ENCODE measurements at places on chromosomes 12 and 14.

DNA sequence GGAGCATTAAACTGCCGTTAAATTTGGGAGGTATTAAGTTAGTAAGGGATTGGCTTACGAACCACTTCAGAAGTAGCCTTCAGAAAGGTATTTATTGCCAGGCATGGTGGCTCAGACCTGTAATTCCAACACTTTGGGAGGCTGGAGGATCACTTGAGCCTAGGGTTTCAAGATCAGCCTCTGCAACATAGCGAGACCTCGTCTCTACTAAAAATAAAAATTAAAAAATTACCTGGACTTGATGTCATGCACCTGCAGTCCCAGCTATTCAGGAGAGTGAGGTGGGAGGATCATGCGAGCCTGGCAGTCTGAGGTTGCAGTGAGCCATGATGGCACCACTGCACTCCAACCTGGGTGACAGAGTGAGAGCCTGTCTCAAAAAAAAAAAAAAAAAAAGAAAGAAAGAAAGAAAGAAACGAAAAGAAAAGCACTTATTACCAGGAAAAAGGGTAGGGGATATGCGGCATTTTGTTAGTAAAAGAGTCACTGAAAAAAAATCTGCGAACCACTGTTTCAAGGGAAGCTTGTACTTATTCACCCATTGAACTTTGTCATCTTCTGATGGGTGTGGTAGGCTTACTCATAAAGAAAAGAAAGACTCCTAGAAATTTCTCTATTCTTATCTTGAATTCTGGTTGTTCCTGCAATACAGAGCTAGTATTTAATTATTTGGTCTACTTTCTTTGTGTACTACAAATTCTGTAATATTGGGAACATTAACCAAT lies 33.6 kb upstream of the PLEKHA5 start:
- no peak for DNase-seq

GRCh38 chr14:77120771-77121743 lies 20.5 kb downstream of the ZDHHC22 start:
- DNase-seq, result peak; percentile 99

DNA sequence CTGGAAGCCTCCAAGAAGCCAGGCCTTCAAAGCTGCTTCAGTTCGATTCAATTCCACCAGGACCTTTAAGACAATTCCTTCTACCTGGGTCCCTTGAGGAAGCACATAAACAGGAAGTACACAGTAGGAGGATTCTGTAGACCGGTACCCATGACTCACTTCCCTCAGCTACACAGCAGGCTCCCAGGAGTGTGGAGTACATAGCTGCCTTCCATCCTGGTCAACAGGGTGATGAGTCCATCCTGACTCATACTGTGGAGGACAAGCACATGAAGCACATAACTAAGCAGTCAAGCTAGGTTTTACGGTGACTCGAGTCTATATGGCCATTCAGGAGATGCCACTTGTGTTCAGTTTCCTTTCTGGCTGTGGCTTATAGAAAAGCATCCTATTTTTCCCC lies 197.6 kb upstream of the RBM19 start:
- no peak for DNase-seq

GRCh38 chr12:53496752-53497032 lies 2.6 kb downstream of the MAP3K12 start:
- DNase-seq, result no peak

GRCh38 chr14:44785096-44785495 lies 176.7 kb downstream of the KLHL28 start:
- no peak for DNase-seq

DNA sequence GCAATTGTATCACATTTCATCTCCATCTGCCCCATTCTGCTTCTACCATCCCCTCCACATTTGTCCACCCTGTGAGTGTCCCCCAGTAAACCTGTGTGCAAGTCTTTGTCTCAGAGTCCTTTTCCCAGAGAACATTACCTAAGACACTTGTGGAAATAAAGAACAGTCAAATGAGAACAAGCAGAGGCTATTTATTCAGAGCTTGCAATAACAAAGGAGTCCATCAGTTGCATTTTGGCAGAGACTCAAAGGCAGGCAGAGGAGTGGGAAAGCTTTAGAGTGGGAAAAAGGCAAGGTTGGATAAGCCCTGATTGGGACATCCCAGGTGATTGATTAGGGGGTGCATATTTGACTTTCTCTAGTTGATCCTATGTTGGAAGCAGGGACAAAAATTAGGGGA lies 18.2 kb upstream of the PPFIBP1 start:
- no peak for DNase-seq

DNA sequence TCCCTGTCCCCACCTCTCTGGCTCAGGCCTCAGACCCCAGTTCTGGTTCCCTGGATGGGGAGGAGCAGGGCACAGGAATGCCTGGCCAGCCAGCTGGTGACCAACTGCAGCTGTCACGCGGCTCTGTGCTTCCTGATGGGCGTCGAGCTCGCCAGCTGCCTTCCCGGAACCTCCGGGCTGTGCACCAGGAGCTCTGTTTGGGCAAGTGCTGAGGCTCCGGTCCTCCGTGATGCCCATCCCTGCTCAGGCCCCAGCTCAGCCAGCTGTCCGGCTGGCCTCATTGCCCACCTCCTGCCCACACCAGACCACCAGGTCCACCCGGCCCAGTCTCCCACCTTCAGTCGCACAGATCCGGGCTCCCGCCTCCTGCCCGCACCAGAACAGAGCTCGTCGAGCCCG lies 4.8 kb downstream of the IFFO1 start:
- no peak for DNase-seq

GRCh38 chr14:101730626-101731186 lies 30.8 kb upstream of the PPP2R5C start:
- no peak for DNase-seq

DNA sequence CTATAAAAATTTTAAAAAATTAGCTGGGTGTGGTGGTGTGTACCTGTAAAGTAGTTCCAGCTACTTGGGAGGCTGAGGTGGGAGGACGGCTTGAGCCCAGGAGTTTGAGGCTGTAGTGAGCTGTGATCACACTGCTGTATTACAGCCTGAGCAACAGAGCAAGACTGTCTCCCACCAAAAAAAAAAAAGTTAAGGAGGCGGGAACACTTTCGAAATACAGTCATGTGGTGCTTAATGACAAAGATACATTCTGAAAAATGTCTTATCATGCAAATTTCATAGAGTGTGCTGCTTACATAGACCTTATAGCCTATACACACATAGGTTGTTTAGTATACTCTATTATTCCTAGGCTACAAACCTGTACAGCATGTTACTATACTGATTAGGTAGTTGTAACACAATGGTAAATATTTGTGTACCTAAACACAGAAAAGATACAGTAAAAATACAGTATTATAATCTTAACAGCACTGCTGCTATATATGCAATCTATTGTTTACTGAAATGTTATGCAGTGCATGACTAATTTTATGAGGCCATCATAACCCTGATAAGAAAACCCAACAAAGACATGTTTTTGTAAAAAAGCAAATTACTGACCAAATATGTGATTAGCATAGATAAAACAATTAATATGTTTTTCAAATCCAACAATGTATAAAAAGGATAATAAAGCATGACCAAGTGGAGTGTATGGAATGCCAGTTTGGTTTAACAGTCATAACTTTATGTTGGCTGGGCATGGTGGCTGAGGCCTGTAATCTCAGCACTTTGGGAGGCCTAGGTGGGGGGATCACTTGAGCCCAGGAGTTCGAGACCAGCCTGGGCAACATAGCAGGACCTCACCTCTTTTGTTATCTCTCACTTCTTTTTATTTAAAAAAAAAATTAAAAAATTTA lies 11.4 kb downstream of the EIF2S1 start:
- no peak for DNase-seq

DNA sequence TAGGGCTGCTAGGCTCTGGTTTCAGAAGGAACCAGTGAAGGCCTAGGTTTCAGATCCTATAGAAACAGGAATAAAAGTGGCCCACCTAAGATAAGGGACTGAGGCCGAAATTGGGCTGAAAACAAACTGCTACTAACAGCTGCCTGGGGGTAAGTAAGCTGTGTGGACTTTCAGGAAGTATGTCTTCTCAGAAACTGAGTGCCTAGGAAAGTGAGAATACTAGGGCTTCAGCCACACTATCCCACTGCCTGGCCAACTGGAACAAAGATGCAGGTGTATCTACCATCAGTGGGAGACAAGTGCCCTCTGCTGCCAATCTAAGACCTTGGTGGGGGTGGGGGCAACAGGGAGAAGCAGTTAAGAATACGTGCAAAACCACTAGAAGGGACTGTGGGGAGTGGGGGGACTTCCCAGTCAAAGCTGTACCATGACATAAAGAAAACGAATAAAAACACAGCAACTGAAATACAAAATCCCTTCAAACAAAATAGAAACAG lies 82.5 kb downstream of the MED13L start:
- DNase-seq, result no peak

DNA sequence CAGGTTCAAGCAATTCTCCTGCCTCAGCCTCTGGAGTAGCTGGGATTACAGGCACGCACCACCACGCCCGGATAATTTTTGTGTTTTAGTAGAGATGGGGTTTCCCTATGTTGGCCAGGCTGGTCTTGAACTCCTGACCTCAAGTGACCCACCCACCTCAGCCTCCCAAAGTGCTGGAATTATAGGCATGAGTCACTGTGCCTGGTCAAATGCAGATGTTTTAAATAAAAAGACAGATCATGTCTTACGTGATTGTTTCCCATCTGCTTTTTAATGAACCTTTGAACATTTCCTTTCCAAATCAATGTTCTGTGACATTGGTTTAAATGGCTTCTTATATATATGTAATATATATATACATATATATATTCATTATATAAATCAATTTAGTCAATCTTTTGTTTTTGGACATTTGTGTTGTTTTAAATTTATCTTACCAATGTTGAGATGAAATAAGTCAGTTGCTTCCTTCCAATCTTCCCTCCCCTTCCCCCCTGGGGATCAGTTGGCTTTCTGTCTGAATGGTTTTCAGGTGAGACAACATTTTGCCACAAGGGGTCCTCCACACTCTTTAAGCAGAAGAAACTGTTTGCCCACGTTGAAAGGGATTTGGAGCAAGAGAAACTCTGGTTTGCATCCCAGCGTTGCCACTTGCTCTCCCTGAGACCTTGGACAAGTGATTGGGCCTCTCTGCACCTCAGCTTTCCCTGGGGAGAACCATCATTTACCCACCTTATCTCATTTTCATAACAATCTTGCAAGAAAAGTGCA lies 47.6 kb upstream of the RBM19 start:
- DNase-seq, result peak; percentile 57

- DNase-seq, result no peak
These were observed 18.9 kb downstream of the NID2 start for GRCh38 chr14:52049721-52050588.

DNA sequence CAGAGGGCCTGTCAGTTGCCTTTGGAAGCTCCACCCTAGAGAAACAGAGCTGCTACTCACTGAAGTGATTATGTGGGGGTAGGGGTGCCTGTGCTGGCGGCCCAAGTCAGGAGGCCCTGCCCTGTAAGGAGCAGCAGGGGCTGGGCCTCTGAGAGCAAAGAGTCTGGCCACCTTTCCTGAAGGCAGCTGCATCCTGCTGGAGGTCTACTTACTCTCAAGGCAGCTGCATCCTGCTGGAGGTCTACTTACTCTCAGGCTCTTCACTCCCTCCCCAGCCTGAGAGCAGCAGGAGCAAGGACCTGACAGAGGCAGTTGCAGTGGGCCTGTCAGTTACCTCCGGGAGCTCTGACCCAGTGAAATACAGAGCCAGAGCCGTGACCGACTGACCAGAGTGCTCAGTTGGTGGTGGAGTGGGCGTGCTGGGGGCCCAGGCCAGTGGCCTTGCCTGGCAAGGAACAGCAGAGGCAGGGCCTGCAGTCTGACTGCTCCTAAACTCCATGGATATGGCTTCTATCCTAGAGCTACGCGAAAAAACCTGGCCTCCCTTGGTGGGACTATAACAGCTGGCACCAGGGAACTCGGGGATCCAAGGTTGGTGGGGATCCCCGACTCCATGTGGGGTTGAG lies 32.3 kb downstream of the RAD51B start:
- DNase-seq, result no peak

GRCh38 chr14:69878251-69878650 lies 965 bp upstream of the SMOC1 start:
- no peak for DNase-seq

GRCh38 chr12:46938071-46938678 lies 112.4 kb upstream of the SLC38A4 start:
- no peak for DNase-seq

- no peak for DNase-seq
These were observed 31.5 kb downstream of the CCNK start for GRCh38 chr14:99512571-99513182.

DNA sequence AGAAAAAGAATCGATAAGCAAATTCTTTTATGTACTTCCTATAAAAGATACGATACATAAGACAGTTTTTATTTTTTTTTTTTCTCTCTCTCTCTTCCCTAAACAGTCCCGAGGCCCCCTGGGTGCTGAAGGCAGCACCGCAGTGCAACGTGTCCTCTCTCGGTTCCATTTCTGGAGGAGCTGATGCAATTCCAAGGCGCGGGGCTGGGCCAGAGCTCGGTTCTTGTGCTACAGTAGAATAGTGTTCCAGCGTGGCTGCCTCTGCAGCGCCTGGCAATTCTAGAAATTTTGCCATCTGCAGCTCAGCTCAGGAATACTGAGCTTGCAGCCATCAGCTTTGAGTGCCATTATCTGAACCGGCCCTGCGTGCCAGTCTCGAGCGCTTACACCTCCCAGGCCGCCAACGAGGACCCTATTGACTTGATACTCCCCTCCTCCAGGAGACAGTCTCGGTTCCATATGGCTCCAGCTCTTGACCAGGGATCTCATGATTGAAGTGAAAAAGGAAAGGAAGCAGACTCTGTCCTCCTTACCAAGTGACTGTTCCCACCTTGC lies 630 bp downstream of the ALDH1L2 start:
- DNase-seq, result peak; percentile 63

- DNase-seq, result peak; percentile 48
These were observed 765 bp downstream of the SCYL2 start for GRCh38 chr12:100267603-100268281.

DNA sequence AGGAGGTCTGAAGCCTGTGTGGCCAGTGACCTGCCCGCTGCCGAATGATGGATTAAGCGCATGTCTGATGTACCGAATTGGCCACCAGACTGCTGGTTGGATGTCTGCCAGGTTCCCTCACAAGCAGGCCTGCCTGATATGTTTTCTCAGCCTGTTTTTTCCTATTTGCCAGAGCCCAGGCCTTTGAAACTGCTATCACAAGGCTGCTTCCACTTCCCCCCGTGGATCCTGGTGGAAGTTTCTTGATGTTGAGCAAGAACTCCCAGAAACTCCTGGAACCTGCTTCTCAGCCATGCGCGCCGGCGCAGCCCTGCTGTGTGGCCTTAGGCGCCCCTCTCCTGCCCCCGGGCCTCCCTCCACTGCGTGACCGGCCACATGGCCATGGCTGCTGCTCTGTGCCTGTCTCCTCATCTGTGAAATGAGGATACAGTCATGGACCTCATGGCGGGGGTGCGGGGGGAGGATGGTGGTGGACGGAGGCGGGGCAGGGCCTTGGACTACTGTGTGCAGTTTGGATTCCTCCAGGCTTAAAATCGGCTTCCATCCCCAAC lies 56.6 kb downstream of the CALM1 start:
- no peak for DNase-seq

- DNase-seq, result no peak
These were observed 482.8 kb downstream of the PRKD1 start for GRCh38 chr14:29444805-29445204.
